ENCODE measurements at places on chromosomes 5 and 9.

- H3K4me3 ChIP-seq: no peak overlapping the region
- DNase-seq: no peak
- H3K36me3 ChIP-seq: no peaks in the 10 kb centered on the region
- H3K27ac ChIP-seq: no peak overlapping the region
Measured at GRCh38 chr5:26864061-26864460, 174.3 kb downstream of the CDH9 start.

DNA sequence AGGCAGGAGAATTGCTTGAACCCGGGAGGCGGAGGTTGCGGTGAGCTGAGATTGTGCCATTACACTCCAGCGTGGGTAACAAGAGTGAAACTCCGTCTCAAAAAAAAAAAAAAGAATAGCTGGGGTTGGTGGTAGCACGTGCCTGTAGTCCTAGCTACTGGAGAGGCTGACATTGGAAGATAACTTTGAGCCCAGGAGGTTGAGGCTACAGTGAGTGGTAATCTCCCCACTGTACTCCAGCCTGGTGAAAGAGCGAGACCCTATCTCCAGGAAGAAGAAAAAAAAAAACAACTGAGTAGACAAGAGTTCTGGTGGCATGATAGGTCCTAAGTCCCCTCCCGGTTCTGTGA lies 26.3 kb downstream of the GOLGA2 start:
- peaks cover 21% of the 10 kb centered on the region for H3K4me1 ChIP-seq
- no peak for DNase-seq
- peak overlapping the region; percentile 64 for H3K4me3 ChIP-seq
- no peaks in the 10 kb centered on the region for H3K27me3 ChIP-seq
- peaks cover 7% of the 10 kb centered on the region for H3K36me3 ChIP-seq

DNA sequence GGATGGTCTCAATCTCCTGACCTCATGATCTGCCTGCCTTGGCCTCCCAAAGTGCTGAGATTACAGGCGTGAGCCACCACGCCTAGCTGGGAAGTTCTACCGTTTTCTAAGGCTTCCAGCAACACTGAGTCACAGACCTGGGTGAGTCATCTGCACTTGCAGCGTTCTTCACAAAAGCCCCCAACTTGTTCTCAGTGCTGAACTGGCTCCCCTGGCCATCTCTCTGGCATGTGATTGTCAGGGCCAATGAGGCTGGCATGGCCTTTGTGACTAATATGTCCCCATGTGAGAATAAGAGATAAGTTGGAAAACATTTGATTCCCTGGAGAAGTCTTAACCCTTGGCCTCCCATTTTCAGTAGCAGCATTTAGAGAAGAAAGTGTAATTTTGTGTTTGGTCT lies 124.4 kb downstream of the WDR41 start:
- H3K27ac ChIP-seq: no peak overlapping the region
- no peak overlapping the region for H3K4me3 ChIP-seq
- H3K4me1 ChIP-seq: no peaks in the 10 kb centered on the region
- H3K27me3 ChIP-seq: no peaks in the 10 kb centered on the region
- H3K36me3 ChIP-seq: no peaks in the 10 kb centered on the region

- no peak for DNase-seq
- no peak overlapping the region for H3K4me3 ChIP-seq
- no peaks in the 10 kb centered on the region for H3K36me3 ChIP-seq
- peaks cover 34% of the 10 kb centered on the region for H3K4me1 ChIP-seq
- peaks cover 73% of the 10 kb centered on the region for H3K27me3 ChIP-seq
Measured at GRCh38 chr5:2168601-2169429, 286.1 kb upstream of the IRX4 start.

DNA sequence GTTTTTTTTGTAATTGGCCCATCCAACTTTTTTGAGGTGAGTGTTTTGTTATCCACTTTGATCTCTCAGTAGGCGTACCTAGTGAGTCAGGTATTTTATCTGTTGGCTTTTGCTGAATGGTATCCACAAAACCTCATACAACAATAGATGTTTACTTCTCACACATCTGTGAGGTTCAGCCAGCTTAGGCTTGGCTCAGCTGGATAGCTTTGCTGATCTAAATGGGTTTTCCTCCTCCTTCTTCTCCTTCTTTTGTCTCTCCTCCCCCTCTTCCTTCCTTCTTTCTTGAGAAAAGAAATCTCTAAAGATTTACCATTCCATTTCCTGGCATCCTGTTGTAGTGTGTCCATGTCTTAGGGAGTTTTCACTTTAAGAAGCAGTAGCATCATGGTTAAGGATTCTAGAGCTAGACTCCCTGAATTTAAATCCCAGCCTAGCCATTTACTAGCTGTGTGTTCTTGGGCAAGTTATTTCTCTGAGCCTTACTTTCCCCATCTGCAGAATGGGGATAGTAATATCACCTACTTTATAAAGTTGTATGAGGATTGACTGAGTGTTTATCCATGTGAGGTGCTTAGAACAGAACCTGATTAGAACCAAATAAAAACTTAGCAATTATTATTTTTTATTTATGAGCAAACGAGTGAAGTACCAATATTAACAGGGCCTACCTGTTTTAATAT lies 126.3 kb downstream of the ARHGAP26 start:
- peaks cover 21% of the 10 kb centered on the region for H3K4me1 ChIP-seq
- H3K27ac ChIP-seq: no peak overlapping the region
- H3K27me3 ChIP-seq: no peaks in the 10 kb centered on the region
- H3K4me3 ChIP-seq: no peak overlapping the region

DNA sequence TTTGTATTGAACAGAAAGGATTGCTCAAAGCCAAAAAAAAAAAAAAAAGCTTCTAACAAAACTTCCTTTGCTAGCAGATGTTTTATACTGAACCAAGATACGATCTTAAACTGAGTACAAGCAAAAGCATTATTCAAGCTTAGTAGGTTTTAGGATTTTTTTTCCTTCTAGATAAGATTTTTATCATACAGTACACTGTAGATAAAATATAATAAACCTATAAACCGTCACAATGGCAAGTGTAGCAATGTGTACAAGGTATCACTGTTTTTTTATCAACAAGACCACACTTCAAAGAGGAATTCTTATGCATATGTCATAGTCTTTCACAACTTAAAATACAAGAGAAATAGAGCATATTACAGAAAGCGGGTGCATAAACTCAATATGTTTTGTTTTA lies 56.5 kb upstream of the TRPM3 start:
- H3K36me3 ChIP-seq: no peaks in the 10 kb centered on the region
- H3K4me3 ChIP-seq: no peak overlapping the region
- no peaks in the 10 kb centered on the region for H3K27me3 ChIP-seq
- H3K4me1 ChIP-seq: no peaks in the 10 kb centered on the region
- no peak overlapping the region for H3K27ac ChIP-seq

GRCh38 chr5:151267491-151268260 lies 14.7 kb downstream of the GM2A start:
- H3K27me3 ChIP-seq: no peaks in the 10 kb centered on the region
- H3K4me1 ChIP-seq: peaks cover 28% of the 10 kb centered on the region
- DNase-seq: no peak
- H3K27ac ChIP-seq: peak overlapping the region; percentile 69
- no peak overlapping the region for H3K4me3 ChIP-seq

DNA sequence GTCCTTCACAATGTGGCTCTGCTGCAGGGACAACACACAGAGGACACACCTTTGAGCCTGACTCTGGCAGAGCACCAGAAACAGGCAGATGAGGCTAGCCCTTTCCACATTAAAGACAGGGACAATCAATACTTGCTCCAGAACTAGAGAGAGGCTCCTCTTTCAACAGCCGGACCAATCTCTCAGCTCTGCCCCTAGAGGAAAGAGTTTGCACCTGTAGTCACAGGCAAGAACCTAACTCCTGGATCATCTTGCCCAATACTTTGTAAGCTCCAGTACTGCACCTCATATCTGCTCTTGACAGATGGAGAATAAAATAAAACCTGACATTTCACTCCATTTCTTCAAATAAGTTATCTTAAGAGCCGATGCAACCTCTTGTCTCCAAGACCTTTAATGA lies 52.1 kb downstream of the EPB41L4A start:
- peaks cover 16% of the 10 kb centered on the region for H3K4me1 ChIP-seq
- DNase-seq: no peak
- no peaks in the 10 kb centered on the region for H3K27me3 ChIP-seq
- no peaks in the 10 kb centered on the region for H3K36me3 ChIP-seq
- no peak overlapping the region for H3K4me3 ChIP-seq

DNA sequence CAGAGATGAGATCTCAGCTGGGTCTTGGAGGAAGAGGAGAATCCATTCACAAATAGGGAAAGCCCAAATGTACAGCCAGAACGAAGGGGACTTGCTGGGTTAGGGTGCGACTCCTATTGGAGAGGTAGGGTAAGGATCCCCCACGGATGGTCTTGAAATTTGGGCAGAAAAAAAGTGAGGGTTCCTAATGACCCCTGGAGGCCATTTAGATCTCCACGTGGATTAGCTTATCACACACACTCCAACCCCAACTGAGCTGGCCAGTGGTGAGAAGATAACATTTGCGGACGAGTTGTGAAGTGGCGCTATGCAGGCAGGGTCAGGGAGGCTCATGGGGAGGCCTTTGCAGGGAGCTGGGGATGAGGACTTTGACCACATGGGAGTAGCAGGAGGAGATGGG lies 86.0 kb downstream of the FSTL4 start:
- no peaks in the 10 kb centered on the region for H3K36me3 ChIP-seq
- no peak overlapping the region for H3K4me3 ChIP-seq
- no peaks in the 10 kb centered on the region for H3K27me3 ChIP-seq
- H3K27ac ChIP-seq: peak overlapping the region; percentile 57
- H3K4me1 ChIP-seq: peaks cover 34% of the 10 kb centered on the region
- no peak for DNase-seq

- DNase-seq: no peak
- H3K36me3 ChIP-seq: peaks cover 5% of the 10 kb centered on the region
- no peaks in the 10 kb centered on the region for H3K27me3 ChIP-seq
- peaks cover 10% of the 10 kb centered on the region for H3K4me1 ChIP-seq
- H3K27ac ChIP-seq: peak overlapping the region; percentile 51
Measured at GRCh38 chr5:82620957-82621600, 342.9 kb upstream of the RPS23 start.

GRCh38 chr9:77876091-77876490 lies 155.5 kb downstream of the GNAQ start:
- H3K36me3 ChIP-seq: peaks cover 2% of the 10 kb centered on the region
- no peak overlapping the region for H3K4me3 ChIP-seq
- H3K4me1 ChIP-seq: peaks cover 48% of the 10 kb centered on the region
- H3K27ac ChIP-seq: peak overlapping the region; percentile 74
- peak; percentile 54 for DNase-seq

DNA sequence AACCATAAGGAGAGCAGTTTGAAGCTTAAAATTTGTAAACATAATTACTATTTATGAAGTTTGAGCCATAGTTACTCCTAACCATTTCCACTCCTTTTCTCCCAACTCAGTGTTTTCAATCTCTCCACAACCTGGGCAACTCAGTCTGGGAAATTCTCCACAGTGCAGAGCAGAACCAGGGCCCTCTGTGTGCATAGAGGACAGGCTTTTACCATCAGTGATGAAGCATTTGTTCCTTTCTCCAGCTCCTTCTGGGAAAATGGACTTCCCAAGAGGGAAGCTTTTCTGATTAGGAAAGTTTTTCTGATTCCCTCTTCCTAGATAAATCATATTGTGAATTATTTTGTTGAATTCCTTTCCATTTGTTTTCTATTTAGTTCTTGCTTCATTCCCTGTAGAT lies 132.3 kb upstream of the MPDZ start:
- H3K4me1 ChIP-seq: peaks cover 34% of the 10 kb centered on the region
- H3K36me3 ChIP-seq: no peaks in the 10 kb centered on the region
- H3K4me3 ChIP-seq: no peak overlapping the region
- peak overlapping the region; percentile 97 for H3K27ac ChIP-seq
- H3K27me3 ChIP-seq: no peaks in the 10 kb centered on the region

DNA sequence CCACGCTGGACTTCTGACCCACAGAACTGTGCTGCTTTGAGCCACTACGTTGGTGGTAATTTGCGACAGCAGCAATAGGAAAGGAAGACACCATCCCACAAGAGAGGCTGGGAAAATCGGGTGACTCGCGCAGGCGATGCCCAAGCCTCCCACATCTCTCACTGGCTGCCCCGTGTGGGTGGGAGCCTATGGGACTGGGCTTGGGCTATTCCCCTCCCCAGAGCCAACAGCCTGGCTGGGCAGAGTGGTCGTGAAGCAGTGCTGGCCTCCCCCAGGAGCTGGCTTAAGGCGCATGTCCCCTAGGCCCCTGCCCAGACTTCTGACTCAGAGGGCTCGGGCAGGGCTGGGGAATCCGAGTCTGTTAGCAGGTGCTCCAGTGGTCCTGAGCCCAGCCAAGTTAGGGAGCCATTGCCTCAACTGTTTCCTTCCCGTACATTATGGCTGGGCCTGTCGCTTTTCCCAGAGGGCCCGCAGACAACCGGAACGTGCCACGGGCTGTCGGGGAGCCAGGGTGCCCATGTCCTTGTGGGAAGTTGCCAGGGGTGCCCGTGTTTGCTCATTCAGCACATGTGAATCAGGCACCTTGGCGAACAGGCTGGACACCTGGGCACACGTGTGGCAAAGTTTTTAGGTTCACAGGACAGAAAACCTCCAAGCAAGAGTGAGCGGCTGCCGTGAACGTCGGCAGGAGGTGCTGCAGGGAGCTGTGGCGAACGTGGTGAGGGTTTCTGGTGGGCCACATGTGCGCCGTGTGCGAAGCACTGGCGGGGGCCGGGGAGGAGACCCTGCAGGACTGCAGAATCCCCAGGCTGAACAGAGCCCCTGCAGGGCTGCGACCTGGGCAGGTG lies 7.0 kb upstream of the RASGEF1C start:
- H3K4me3 ChIP-seq: no peak overlapping the region
- H3K36me3 ChIP-seq: peaks cover 11% of the 10 kb centered on the region
- H3K27ac ChIP-seq: no peak overlapping the region
- H3K27me3 ChIP-seq: peaks cover 8% of the 10 kb centered on the region

GRCh38 chr9:80883826-80884579 lies 805.3 kb downstream of the TLE1 start:
- H3K4me1 ChIP-seq: peaks cover 13% of the 10 kb centered on the region
- no peak overlapping the region for H3K4me3 ChIP-seq
- H3K27ac ChIP-seq: no peak overlapping the region

DNA sequence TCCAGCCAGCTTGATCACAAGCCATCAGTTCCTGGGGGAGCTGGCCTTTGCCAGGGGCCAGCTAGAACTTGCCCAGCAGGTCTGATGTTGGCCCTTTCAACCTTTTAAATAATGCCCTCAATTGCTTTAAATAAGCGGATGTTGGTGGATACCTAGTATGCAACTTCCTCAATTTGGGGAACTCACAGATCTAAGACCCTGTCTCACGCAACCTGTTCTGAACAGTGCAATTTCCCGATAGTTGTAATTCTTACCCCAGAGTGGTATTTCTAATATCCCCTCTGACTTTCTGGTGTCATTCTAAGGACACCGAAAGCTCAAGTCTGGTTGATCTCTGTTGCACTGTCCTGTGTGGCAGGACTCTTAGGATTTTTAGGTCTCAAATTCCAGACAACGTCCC lies 23.1 kb downstream of the GALNT12 start:
- H3K27ac ChIP-seq: no peak overlapping the region
- H3K36me3 ChIP-seq: peaks cover 2% of the 10 kb centered on the region
- no peak for DNase-seq
- H3K4me1 ChIP-seq: peaks cover 4% of the 10 kb centered on the region
- H3K4me3 ChIP-seq: no peak overlapping the region
